ENCODE measurements at places on chromosomes 16 and 17.

GRCh38 chr16:25713785-25714570 is 22.2 kb downstream of the HS3ST4 start:
- DNase-seq = no peak

DNA sequence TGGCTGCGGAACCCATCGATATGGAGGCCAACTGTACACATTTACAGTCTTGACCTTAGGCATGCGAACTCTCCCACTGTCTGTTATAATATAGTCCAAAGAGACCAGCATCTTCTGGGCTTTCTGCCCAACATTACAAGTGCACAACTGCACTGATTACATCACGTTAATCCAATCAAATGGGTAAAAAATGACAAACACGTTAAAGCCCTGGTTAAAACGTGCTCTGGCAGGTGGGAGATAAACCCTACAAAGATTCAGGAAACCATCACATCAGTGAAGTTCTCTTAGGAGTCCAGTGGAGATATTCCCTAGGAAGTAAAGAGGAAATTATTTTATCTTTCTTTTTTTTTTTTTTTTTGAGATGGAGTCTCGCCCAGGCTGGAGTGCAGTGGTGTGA is 23.7 kb upstream of the XYLT2 start:
- DNase-seq = no peak

- peak; percentile 63 for DNase-seq
These were observed 31.3 kb upstream of the ABCC3 start for GRCh38 chr17:50603340-50603739.

- no peak for DNase-seq
These were observed 58.3 kb downstream of the BEAN1 start for GRCh38 chr16:66485376-66485775.

DNA sequence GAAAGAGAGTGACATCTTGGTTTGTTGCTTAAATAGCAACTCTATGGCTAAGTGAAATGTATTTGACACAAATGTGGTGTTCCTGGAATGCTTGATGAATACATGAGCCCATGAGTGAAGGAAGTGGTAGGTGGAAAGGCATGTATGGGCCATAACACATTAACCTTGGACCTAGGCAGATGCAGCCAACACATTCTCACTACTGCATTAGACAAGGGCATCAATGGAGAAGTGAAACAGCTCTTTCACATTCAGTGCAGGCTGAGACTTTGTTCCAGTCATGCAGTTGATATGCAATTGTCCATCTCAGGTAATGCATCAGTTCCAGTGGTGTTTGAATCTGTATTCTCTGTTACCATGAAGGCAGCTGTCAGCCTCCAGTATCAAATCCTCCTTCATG is 133.6 kb downstream of the HS3ST3B1 start:
- DNase-seq = no peak

- DNase-seq = no peak
These were observed 43.2 kb downstream of the CUEDC1 start for GRCh38 chr17:57911834-57912673.

- peak; percentile 56 for DNase-seq
These were observed at the start of gene NME4 for GRCh38 chr16:397135-397661. Gene NME4, plus strand, starts transcription at chr16:397199. Its CDS starts 24 bp downstream, at chr16:397223.

- no peak for DNase-seq
These were observed 36.3 kb downstream of the DHRS7C start for GRCh38 chr17:9755083-9755482.

- no peak for DNase-seq
These were observed 2.7 kb downstream of the TBX6 start for GRCh38 chr16:30088832-30089624.

- no peak for DNase-seq
These were observed 63.0 kb upstream of the DNAH9 start for GRCh38 chr17:11535231-11535630.

- DNase-seq = no peak
These were observed 2.2 kb downstream of the TXNL4B start for GRCh38 chr16:72091217-72091616.

- DNase-seq = no peak
These were observed 14.6 kb downstream of the STH start for GRCh38 chr17:46013502-46014165.

DNA sequence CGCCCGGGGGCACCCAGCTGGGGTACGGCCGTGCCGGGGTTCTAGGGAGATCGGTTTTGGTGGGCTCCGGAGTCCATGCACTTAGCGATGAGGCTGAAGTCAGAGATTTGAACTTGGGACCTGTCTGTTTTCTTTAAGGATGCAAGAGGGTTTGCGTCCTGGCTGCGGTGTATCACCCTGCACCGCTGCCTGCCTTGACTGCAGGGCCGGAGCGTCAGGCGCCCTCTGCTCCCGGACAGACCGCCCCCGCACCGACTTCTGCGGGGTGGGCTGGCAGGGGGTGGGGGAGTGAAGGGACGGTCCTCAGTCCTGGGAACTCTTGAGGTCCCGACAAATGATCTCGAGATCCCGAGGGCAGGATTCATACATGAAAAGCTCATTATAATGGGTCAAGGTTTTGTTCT is 701 bp downstream of the PDP2 start:
- no peak for DNase-seq

GRCh38 chr17:17815062-17815406 is 21.8 kb downstream of the SREBF1 start:
- DNase-seq = no peak

DNA sequence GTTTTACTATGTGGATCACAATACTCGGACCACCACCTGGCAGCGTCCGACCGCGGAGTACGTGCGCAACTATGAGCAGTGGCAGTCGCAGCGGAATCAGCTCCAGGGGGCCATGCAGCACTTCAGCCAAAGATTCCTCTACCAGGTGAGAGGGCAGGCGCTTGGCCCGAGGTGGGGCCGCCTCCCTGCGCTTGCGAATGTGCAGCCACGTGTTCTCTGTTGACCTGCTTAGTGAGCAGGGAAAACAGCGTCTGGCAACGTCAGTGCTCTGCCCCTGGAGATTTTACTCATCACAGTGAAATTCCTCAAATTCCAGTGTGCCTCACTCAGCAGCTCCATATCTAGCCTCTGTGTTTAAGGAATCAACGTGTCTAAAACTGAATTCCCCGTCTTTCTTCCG is 33.4 kb upstream of the CLEC18A start:
- DNase-seq = no peak

- DNase-seq = no peak
These were observed 25.3 kb upstream of the ZNF469 start for GRCh38 chr16:88357317-88358022.

- peak; percentile 71 for DNase-seq
These were observed 8.3 kb upstream of the RAB5C start for GRCh38 chr17:42163113-42163512.

DNA sequence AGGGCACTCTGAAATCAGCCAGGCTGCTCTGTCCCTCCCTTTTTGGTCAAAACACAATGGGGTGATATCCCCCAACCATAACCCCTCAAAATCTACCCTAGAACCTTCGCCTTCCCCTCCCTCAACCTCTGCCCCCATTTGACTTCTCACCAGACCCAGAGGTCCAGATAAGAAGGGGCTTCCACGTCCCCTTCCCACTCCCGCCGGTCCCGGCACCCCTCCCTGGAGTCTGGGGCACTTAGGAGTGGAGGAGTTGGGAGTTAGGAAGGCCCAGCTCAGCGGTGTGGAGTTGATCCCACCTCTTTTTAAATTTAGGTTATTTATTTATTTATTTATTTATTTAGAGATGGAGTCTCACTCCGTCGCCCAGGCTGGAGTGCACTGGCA is 619 bp upstream of the TMEM92 start:
- no peak for DNase-seq

All from HEK293T (cell line).